ENCODE measurements at places on chromosomes 2 and 18. TPM values are rescaled to one million over a fixed set of nuclear protein-coding genes. Genes with fewer than 3 reads are reported as not detected.

GRCh38 chr2:133504566-133505505 is 63.4 kb downstream of the NCKAP5 start:
- DNase-seq, result peak; percentile 49

- peak; percentile 31 for DNase-seq
These were observed 767.4 kb downstream of the MBD2 start for GRCh38 chr18:53457068-53457467.

- DNase-seq, result peak; percentile 69
These were observed 2.5 kb upstream of the CNDP2 start for GRCh38 chr18:74493689-74494088.

DNA sequence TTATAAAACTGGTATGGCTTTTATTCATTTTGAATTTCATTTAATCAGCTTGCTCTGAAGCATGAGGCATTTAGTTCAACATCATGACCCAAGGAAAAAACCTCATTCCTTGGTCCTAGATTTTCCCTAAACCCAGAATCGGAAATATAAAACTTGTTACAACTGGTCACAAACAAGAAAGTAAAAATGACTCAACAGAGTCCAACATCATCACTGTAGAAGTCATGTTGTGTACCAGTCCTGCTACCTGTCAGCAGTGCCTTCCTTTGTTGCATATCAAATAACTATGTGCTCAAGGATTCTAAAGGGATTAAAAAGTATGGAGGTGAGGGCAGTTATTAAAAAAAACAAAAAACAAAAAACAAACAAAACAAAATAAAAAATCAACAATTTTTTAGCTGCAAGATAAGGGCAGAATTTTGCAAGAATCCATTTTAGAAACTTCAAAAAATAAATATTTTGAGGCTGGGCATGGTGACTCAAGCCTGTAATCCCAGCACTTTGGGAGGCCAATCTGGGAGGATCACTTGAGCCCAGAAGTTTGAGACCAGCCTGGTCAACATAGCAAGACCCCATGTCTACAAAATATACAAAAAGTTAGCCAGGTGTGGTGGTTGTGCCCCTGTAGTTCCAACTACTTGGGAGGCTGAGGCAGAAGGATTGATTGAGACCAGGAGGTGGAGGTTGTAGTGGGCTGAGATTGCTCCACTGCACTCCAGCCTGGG is 18.4 kb downstream of the NCKAP1 start:
- DNase-seq, result no peak

DNA sequence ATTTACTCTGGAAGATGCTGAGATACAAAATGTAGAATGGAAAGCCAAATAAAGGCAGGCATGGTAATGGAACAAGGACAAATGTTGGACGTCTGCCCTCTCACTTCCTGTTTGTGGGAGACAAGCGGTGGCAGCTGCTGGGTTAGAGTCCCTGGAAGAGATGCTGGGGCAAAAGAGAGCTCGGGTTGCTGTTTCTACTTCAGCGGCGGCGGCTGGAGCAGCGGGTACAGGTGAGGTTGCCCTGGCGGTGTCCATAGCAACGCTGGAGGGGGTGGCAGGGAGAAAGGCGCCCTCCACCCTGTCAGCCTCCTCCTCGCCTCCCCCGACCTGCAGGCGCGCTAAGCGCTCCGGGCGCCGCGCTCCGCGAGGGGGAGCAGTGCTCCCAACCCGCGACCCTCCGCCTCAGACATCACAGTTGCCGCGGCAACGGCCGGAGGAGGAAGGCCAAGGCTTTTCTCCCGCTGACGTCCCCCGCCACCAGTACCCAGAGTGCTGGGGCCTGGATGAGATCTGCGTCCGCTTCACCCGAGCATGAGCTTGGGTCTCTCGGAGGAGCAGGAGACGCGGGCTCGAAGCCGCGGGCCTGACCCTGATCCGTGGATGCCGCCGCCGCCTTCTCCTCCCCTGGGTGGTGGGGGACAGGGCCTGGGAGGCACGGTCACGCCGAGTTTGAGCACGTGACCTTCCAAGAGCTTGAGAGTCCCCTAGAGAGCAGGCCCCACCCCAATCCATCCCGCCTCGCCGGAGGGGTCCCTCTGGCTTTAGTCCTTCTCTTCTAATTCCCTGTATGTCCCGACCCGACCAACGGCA is 65.6 kb downstream of the NOL4 start:
- peak; percentile 80 for DNase-seq

The ABI2 gene
- 24.2 TPM for total RNA-seq

DNA sequence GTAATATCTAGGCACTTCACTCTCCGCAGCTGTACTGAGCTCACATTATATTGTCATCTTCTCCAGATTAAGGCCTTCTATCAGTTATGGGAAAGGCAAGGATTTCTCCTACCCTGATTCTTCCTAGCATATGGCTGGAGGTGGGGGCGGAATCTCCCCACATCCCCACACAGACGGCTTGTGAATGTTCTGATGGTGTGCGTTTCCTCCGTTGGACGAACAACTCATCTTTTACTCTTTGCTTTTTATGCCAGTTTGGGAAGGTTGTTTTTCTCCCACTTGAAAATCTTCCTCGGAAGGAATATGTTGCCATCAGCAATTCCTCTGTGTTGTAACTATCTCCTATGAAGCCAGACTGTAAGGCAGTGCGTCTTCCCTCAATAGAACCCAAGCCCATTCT is 24.3 kb downstream of the KLHL29 start:
- DNase-seq, result no peak

DNA sequence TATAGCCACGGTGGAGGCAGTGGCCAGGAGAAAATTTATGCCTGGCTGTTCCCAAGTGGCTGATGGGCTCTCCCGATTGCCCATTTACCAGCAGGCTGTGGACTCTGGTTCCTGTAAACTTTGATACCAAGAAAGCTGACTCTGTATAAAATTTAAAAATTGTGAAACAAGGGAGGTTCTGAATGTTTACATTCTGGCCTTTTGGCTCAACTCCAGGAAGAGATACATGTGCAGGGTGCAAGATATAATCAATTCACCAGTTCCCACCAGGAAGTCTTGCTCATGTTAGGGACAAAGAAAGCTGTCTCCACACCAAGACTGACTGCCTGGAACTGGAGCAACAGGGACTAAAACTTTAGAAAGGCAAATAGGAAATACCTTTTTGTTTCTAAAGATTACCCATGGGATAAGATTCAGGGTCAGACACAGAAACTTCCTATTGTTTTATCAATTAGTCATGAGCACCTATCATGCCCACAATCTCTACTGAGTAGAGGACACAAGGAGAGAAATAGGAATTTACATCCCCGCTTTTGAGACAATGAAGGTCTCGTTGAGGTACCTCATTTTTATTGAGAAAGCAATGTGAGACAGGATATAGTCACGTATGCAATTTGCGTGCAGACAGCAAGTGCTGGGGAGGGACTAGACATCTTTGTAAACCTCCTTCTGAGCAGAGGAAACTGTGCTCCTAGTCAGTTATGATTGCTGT is 123.5 kb downstream of the LIPG start:
- no peak for DNase-seq

The CCBE1 gene
- 2.8 TPM for total RNA-seq

GRCh38 chr2:239892441-239893235 is 132.5 kb downstream of the NDUFA10 start:
- DNase-seq, result peak; percentile 43

The ALPG gene
- not detected for total RNA-seq

GRCh38 chr2:113179446-113180045 is 5.8 kb downstream of the PSD4 start:
- no peak for DNase-seq

DNA sequence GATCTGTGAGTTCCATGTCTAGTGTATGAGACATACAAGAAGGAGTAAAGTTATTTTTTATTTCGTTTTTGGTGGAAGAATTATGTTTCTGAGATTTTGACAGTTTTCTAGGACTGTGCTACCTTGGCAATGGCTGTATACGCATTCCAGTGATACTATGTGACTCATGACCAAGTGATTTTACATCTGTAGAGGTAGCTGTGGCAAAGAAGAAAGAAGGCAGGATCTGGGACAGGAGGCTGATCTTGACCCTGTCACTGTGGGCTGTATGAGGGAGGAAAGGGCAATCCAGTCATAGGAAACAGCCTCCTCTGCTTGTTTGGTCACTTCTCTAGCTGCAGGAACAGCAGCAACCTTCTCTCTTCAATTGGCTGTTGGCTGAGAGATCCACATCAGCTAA is 44.0 kb upstream of the PDCL3 start:
- DNase-seq, result no peak

DNA sequence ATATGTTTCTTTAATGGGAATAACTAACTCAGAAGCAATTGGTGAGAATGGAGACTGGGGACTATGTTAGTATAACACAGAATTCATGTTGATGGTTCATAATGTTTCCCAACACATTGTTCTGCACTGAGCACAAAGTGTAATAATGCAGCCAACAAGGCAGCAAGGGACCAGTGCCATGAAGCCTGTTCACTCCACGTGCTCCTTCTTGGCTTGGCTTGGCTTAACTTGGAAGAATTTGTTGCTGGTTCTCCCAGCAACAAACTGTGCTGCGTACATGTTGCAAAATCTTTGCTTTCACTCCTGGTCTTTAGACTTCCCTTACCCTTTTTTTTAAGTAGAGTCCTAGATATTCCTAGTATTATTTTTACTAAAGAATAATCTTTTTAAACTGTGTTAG is 129.7 kb downstream of the MAP3K20 start:
- DNase-seq, result peak; percentile 92

DNA sequence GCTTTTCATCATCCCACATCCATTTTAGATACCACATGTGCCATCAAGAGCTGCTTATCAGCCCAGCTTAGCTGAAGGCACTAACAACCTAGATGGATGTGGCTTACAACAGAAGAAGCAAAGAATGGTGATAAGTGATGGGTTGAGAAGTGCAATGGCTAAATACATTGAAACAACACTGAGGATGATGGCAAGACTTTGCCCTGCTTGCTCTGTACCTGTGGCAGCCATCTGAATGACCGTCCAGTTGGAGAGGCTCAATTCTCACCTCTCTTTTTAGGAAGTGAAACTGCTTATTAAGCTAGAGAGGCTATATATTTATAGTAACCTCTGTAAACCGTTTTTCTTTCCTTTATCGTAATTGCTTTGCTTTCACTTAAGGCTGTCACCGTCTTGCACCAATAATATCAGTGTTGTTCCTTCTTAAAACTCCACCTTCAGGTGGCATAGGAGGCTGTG is 5.7 kb downstream of the GPATCH11 start:
- DNase-seq, result no peak

The DUSP11 gene
- 18.6 TPM for total RNA-seq

DNA sequence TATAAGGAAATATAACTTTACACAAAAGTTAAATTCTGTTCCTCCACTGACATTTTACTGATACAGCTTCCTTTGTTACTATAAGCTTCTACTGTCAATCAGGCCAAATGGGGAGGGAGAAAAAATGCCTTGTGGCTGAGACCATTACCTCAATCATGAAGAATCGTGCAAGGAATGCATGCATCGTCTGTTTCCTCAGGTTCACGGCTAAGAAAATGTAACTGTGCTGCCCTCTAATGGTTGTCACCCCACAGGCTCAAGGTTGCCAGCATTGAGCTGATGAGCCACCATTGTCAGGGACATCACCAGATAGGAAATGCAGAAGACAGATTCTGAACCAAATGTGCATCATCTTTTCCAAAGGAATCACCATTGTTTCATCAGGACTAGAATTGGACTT is 426.9 kb downstream of the CDH2 start:
- DNase-seq, result peak; percentile 67

- DNase-seq, result peak; percentile 67
These were observed 1834.1 kb upstream of the PIK3C3 start for GRCh38 chr18:40120796-40121391.

DNA sequence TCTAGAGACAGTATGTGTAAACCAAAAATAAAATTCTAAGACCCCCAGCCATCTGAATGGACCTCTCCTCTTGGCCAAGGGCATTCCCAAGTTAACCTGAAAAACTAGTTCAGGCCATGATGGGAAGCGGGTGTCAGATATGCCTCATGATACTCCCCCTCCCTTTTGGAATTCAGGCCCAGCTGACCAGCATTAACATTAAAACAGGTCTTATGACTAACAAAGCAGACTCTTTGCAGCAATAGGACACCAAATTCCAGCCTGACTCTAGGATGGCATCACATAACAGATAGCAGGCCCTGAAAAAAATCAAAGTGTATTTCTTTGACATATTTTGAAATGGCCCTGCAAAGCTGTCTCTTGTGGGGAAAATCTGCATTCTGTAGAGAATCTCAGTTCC is 73.3 kb upstream of the L3MBTL4 start:
- DNase-seq, result no peak

The POMC gene
- total RNA-seq, result 3.5 TPM

DNA sequence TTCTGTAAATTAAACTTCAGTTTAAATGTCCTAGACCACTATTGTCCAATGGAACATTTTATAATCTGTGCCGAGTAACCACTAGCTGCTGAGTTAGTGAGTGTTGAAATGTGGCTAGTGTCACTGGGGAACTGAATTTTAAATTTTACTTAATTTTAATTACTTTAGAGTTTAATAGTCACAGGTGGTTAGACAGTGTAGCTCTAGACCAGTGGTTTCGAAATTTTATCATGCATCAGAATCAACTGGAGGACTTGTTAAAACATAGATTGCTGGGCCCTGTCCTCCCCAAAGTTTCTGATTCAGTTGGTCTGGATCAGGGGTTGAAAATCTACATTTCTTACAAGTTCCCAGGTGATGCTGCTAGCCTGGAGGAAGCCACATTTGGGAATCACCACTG is 110.4 kb downstream of the FMNL2 start:
- DNase-seq, result no peak

GRCh38 chr2:236657215-236657614 is 87.6 kb downstream of the ACKR3 start:
- no peak for DNase-seq

DNA sequence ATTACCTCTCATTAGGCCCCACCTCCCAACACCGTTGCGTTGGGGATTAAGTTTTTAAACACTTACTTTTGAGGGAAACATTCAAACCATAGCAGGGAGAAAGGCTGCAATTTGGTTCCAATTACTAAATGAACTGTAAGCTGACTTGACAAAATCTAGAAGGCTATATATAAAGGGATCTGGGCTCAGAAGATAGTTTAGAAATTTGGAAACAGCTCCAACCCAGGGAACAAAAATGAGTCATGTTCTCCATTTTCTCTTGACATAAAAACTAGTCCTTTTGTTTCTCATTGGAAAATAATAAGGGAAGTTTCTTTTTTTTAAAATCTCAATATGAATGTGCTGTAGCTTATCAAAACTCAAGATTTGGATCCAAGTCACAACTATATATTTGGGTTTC is 17.5 kb downstream of the MOGAT1 start:
- DNase-seq, result peak; percentile 53

DNA sequence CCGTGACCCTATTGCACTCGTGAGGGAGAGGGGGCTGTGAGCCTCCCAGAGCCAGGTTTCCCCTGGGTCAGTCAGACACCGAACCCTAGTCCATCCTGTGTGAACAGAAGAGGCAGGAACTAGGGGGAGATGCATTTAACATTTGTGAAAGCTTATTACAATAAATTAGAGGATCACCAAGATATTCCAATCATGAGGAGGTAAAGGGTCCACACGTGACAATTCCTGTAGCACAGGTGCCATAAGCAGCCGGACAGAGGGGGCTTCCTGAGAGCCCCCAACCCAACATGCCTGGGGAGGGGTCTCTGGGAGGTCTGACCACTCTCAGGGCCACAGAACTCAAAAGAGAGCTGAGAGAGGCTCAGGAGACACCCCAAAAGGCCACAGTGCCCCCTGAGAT is 93.3 kb downstream of the KCNF1 start:
- no peak for DNase-seq

GRCh38 chr18:51137026-51137729 is 60.3 kb downstream of the MEX3C start:
- DNase-seq, result no peak

Measured in muscle of leg (tissue), 16 donors.